Stimulated activated CD4-positive, alpha-beta T cell treated with anti-CD3 and anti-CD28 coated beads, TNF-alpha, amount 100 ng/mL, for 4 hours (primary cell): ENCODE measurements at places on chromosomes 4 and X.

GRCh38 chr4:7989654-7990053, 50.0 kb upstream of the AFAP1 start:
- no peak for DNase-seq

GRCh38 chr4:1171311-1172227, 814 bp downstream of the SPON2 start:
- no peak for DNase-seq

DNA sequence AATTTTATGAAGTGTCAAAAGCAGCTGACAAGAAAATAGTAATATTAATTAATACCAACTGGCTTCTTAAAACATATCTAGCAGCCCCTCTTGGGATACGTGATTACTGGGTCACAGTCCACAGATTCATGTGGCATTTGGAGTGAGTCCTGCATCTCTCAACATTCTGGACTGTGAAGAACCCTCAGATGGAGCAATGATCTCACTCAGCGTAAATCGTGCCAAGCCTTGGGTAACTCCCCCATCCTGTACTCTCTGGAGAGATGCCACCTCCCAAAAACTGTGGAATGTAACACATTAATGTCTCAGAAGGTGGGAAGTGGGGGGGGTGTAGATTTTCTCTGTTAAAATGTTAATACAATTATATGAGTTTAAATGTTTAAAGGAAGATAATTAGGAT, 118.2 kb upstream of the IQCM start:
- DNase-seq, result no peak

GRCh38 chr4:122099896-122100295, 52.2 kb upstream of the BLTP1 start:
- no peak for DNase-seq

DNA sequence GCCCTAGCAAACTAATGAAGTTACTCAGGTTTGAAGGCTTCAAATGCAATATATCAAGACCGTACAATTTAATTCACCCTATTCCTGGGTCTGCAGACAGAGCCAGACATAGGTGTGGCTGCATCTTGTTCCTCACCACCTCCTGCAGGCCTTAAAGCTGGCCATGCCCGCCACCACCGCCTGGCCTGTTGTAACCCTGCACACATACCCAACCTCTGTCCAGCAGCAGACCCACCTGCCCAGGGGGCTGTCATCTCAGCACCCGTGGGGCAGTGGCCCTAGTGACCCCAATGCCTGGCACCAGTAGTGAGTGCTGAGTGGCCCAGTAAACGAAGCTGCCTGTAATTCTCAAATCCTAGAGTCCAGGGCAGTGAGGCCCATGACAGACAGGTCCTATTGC, 40.7 kb downstream of the ZBTB49 start:
- DNase-seq, result no peak

DNA sequence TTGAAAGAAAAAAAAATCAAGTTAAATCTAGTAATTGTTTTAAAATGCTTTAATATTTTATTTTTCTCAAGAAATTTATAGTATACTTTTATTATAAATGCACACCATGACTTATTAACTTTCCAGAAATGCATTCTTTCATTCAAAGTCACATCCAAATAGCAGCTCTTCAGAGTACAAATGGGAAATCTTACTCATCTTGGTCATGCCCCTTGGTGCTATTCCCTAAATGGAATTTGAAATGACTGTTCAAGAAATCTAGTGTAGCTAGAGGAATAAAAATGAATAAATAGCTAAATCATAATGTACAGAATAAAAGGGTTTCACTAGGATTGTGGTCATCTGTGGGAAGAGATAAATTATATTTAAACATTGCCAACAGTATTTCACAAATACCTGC, 1139.7 kb downstream of the PCDH18 start:
- no peak for DNase-seq
